ENCODE measurements at places on chromosomes 5 and 9.

- no peak for DNase-seq
Observed at GRCh38 chr5:149150457-149150856, 9.2 kb downstream of the ABLIM3 start.

- no peak for DNase-seq
Observed at GRCh38 chr9:14424289-14424688, 110.3 kb upstream of the NFIB start.

GRCh38 chr5:116531635-116532034 lies 43.0 kb downstream of the SEMA6A start:
- no peak for DNase-seq

GRCh38 chr5:59212596-59212995 lies 629.7 kb downstream of the RAB3C start:
- DNase-seq, result no peak

DNA sequence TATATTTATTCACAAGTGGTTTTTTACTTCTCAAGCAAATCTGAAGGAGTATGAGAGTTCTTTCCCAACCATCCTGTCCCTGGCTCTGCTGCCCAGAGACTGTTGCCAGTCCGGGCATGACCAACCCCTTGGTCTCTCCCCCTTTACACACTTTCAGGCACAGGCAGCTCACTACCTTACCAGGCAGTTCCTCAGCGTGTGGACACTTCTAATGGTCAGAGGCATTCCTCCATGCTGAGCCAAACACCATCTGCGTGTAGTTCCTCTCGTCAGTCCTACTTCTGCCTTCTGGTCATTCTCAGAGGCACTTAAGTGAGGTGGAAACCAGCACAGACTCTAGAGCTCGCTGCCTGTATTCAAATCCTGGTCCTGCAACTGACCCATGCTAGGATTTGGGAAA lies 56.1 kb downstream of the TSTD2 start:
- DNase-seq, result no peak

DNA sequence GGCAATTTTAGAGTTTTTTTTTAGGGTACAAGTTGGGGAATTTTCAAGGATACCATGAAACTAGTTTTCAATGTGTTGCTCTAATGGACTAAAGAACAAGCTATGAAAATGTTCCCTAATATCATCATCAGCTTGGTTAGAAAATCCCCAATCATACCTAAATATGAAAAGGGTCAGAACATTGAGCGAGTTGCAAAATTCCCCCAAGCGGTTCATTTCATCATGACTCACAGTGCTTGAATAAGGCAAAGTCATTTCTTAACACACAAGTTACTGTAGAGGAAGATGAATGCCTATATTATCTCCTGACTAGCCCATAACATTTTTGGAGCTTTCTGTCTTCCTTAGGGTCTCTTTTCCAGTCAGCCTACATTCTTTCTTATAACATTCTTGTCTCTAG lies 62.7 kb downstream of the ST8SIA4 start:
- DNase-seq, result no peak

DNA sequence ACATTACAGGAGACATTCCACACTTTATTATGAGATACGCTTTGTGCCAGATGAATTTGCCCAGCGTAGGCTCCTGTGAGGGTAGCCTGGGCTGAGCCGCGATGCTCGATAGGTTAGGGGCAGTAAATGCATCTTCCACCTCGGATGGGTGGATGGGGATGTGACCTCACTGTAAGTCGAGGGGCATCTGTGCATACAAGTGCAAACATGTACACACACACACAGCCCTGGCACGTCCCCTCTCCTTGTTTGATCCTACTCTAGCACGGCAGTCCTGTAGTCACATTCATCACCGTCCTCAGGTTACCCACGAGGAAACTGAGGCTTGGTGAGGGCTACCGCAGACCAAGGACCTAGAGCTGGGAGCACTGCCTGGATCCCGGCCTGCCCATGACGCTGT lies 166.8 kb downstream of the COL23A1 start:
- no peak for DNase-seq

GRCh38 chr9:26744191-26744965 lies 148.2 kb downstream of the CAAP1 start:
- DNase-seq, result no peak

- DNase-seq, result no peak
Observed at GRCh38 chr5:174581479-174581878, 142.9 kb upstream of the MSX2 start.

- no peak for DNase-seq
Observed at GRCh38 chr5:59216841-59217240, 634.0 kb downstream of the RAB3C start.

DNA sequence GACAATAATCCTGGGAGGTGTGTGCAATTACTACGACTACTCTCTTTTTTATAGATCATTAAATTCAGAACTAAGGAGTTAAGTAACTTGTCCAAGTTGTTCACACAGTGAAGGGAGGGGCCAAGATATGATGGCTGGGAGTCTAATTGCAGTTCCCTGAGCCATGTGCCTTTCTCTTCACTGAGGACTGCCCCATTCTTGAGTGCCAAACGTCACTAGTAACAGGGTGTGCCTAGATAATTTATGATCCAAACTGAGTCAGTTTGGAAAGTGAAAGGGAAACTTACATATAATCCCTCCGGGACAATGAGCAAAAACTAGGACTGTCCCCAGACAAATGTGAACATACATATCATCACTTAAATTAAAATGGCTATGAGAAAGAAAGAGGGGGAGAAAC lies 20.2 kb downstream of the IL7R start:
- DNase-seq, result no peak

DNA sequence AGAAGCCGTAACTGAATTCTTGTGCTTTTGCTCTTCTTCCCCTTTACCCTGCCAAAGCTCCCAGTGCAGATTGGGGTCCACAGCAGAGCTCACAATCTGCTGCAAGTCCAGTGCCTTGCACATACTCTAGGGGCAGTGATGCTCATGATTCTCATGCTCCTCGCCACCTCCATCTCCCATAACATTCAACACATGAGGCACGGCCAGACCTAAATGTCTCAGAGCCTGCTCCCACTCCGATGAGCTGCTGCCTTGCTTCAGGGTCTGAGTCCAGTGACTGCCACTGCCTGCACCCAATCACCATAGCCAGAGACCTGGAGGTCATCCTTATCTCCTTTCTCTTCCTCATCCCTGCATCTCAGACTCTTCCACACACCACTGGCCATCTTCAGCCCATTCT lies 10.5 kb downstream of the CSF1R start:
- DNase-seq, result no peak

DNA sequence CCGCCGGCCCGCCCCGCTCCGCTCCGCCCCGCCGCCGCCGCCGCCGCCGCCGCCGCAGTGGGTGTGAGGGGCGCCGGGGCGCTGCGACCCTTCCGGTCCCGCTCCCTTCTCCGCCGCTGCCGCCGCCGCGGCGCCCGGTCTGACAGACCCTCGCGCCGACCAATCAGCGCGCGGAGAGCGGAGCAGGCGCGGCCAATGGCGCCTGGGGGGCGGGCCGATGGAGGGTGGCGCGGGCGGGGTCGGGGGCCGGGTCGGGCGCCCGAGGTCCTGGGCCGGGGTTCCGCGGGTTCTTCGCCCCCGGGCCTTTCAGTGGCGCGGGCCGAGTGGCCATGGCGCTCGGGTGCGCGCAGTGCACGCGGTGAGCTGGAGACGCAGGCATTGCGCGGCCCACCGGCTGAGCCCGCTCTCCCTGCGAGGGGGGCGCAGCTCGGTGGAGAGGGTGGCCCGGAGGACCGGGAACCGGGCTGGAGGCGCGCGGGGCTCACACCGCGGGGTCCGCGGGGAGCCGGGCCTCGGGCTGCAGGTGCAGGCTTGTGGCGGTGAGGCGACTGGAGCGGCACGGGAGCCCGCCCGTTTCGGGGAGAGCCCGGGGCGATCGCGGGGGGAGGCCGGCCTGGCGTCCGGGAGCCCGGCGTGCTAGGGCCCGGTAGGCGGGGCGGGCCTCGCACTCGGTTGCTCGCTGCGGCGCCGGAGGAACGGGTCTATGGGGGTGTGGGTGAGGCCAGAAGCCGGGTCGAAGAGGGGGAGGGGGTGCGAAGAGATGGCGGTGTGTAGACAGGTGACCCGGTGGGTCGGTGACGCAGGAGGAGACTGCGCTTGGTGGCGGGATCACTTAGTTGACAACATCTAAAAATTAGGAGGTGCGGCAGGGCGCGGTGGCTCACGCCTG lies at the start of gene MAPK9:
TSS of gene MAPK9 (minus strand) at position 141 of the 889 bp plus-strand sequence. CDS start 11,522 bp downstream, outside the sequence.
- peak; percentile 80 for DNase-seq

GRCh38 chr9:88182501-88182900 lies 44.2 kb upstream of the SPATA31C2 start:
- no peak for DNase-seq

GRCh38 chr9:135335691-135336181 lies 143.8 kb upstream of the PPP1R26 start:
- DNase-seq, result no peak

DNA sequence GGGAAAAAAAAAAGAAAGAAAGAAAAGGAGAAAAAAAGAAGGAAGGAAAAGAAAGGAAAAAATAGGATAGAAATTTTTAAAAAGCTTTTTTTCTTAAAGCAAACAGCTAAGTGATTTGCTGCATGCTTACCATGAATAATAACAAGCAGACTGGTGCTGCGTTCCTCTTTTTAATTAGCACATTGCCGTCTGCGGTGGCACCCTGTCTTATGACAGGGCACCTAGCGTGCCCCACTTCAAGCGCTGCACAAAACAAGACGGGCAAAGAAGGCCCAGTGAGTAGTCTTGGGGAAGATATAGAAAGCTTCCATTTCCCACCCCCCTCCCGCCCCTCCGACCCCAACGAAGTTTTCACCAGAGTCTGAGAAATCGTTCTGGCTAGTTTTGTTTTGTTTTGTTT lies 513.9 kb downstream of the ZNF608 start:
- DNase-seq, result no peak

DNA sequence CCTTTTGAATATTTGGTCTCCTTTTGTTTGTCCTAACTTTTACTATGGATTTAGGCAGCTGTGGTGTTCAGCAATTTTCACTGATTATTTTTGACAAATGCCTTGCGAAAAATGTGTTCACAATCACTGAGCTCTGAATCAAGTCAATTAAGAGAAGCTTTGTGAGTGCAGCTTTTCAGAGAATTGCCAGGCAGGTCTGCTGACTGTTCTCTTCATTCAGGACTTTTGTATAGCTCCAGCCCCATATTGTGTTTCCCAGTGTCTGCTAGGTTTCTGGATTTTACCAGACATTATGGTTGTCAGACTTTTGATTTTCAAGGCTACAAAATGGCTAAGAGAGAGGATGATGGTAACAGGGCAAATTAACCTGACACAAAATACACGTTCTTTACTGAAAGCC lies 1055.9 kb downstream of the CDH18 start:
- no peak for DNase-seq

GRCh38 chr5:1174122-1174936 lies 27.1 kb upstream of the SLC6A19 start:
- peak; percentile 25 for DNase-seq

GRCh38 chr5:113215401-113216060 lies 219.3 kb downstream of the TSSK1B start:
- no peak for DNase-seq

GRCh38 chr5:109959652-109960051 lies 269.9 kb downstream of the MAN2A1 start:
- no peak for DNase-seq

GRCh38 chr5:171246231-171246630 lies 62.8 kb upstream of the TLX3 start:
- DNase-seq, result no peak

- no peak for DNase-seq
Observed at GRCh38 chr5:73433982-73434342, 14.6 kb downstream of the FOXD1 start.

GRCh38 chr5:39543335-39543734 lies 118.6 kb upstream of the DAB2 start:
- no peak for DNase-seq

- DNase-seq, result no peak
Observed at GRCh38 chr9:124514125-124514524, 6.9 kb upstream of the NR5A1 start.

DNA sequence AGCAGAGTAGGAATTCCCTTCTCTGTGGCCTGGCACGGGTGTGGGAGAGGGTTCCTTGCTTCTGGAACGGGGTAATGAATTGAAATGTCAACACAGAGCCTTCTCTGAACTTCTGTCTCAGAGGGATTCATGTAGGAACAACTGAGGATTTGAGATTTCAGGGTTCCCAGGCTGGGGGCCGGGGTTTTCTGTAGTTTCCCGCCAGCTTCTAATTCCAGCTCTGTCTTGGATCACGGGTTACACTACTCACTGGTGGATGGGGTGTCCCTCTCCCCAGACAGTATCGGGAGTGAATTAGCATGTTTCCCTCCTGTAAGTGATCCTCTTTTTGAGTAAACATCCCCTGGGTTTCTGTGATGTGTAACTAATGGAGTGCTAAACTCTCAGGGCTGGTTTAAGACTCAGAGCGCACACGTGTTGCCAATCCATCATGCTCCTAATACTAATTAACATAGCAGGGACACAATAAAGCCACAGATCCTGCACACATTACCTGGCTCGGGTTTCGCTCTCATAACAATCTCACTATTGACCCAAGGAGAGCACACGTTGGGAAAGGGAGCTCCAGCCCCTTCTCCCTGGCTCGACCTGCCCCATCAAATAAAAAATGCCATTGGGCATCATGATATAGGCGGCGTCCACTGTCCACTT lies 18.1 kb upstream of the DMRT2 start:
- no peak for DNase-seq

- no peak for DNase-seq
Observed at GRCh38 chr9:114016101-114016500, 62.0 kb downstream of the AMBP start.

DNA sequence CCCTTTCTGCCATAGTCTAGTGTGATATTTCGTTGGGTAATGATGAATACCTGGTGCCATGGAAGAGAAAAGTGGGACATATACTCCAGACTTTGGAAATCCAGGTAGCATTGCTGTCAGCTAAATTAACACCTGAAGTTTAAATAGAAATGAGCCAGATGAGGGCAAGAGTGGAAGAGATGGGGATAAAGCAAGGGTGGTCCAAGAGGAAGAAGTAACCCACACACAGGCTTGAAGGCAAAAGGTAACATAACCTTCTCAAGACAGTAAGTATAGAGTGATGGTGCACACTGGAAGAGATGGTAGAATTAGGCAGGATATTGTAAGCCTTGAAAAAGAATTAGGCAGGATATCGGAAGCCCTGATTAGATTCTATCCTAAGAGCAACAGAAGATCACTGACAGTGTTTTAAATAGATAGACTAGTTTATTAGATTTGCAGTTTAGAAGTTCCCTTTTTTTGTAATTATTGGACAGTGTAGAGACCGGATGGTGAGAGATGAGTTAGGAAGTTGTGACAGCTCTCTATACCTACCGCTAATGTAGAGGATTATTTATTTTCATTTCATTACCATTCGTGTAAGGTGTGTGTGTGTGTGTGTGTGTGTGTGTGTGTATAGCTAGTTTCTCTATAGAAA lies 16.8 kb downstream of the ANXA1 start:
- no peak for DNase-seq

GRCh38 chr5:147892696-147893296 lies 13.5 kb downstream of the C5orf46 start:
- DNase-seq, result no peak

- DNase-seq, result no peak
Observed at GRCh38 chr5:33482335-33482734, 41.6 kb downstream of the TARS1 start.

DNA sequence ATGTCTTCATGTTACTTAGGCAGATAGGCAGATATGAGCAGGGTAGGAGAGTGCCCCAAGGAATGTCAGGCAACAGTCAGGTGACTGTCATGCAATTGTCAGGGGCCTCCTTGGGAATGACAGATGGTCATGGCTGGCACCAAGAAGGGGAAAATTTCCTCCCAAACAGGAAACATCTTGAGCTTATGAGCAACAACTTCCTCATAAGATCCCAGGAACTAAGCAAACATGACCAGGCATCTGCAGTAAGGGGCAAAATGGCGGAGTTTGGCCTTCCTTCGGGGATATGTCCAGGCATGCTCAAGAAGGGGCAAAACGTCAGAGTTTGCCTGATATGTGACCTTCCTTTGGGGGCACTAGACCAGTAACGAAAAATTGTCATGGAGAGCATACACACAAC lies 591.8 kb downstream of the PDE4D start:
- no peak for DNase-seq

- no peak for DNase-seq
Observed at GRCh38 chr9:6199596-6199995, 16.0 kb upstream of the IL33 start.
